NCI-H2107 (cell line): ENCODE measurements at places on chromosomes 6 and 20.

DNA sequence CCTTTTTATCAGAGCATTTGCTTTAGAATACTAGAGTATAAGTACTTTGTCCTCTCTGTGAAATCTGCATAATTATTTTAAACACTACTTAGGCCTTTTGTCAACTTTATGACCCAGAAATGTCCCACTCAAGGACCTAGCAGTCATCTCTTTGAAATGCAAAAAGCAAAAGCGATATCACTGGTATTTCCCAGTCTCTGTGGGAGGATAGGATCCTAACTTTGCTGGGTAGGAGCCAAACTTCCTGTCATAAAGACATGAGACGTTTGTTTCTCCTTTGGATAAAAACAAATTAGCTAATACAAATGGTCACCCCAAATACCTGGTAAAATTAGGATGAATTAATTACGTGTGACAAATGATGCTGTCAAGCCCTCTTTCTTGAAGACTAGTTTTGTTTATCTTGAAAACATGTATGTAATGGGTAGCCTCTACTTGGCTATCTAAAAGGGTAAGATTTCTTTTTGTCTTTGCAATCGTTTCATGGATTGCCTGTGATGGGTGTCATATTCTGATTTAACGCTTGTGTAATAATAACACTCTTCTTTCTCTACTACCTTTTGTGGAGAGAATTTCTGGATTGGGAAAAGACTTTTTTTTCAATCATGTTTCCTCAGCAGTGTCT is 36.2 kb downstream of the DCDC2 start:
- DNase-seq, result no peak

GRCh38 chr6:143882401-143882930 is 18.2 kb downstream of the ZC2HC1B start:
- no peak for DNase-seq

- DNase-seq, result no peak
Observed at GRCh38 chr6:76587271-76587670, 514.8 kb upstream of the IMPG1 start.

DNA sequence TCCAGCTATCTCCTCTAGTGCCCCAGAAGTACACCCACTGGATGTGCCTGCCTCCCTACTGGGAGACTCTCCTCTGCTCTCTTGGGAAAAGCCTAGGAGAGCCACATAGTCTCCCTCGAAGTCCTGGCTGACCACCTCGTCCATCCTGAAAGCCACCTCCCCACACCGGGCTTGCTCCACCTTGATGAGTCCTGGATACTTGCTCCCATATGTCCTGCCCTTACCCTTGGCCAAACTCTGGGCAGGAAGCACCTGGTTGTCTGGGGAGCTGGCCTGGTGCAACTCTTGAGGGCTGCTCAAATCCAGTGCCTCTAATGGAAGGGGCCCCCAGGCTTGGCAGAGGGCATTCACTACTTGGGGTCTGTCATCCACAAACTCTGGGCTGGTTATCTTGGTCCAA is 19.3 kb downstream of the KIAA1755 start:
- no peak for DNase-seq

DNA sequence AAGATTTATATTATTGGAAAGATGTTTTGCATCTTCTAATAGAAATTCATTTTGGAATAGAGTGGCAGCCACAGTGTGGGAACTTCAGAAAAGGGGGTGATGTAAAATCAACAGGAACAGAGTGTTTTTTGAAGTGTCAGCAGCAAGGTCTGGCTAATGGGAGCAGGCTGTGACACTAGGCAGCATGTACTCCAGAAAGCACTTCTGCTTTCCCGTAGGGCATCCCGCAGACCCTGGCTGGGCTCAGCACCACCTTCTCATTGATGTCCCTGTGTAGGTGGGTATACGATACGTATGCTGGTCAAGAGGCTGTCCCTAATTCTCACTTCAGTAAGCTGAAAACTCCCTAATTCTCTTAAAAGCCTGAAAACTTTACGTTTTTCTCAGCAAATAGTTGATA is 74.7 kb downstream of the EYA4 start:
- no peak for DNase-seq

DNA sequence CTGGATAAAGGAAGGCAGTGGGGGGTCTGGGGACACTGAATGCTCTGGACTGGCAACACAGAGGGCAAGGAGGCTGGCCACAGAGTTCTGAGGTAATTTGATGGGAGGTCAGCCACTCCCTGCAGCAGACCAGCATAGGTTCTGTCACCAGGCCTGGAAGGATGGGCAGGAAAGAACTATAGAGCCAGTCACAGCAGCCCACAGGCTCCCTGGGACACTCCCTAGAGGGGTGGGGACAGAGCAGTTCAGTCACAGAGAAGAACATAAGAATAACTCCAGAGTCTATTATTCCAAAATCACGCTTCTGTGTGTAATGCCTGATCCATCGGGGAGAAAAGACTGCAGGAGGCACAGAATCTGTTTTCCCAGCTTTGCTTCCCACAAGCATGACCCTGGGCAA is 19.6 kb downstream of the DYNLRB1 start:
- DNase-seq, result no peak

DNA sequence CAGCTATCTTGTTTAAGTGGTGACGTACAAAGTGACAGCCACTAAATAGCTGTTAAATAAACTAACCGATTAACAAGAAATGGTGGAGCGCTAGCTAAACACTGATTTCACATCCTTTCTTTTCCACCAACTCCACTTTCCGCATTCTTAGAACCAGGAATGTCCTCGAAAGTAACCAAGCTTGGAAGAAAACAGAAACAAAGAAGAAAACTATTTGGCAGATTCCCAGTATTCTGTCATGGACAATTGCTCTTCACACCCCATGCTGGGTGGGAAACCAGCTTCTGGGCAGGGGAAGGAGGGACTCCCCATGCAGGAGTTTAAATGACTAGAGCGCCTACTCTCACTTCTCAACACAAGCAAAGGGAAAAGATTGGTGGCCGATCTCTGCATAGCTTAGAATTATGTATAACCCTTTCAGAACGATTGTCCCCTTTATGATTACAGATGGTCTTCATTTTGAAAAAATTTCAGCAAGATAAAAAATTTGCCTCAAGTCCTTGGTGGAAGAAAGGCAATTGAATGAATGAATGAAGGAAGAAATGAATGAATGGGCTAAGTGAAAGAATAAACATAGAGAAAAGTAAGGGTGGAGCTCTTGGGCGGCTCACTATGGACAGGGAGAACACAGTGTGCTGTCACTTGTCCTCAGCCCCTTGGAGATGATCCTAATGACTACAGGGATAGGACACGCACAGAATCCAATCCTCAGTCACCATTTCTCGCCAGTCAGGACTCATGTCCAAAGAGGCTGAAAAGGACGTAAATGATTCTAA is 148.7 kb upstream of the NEDD9 start:
- no peak for DNase-seq

DNA sequence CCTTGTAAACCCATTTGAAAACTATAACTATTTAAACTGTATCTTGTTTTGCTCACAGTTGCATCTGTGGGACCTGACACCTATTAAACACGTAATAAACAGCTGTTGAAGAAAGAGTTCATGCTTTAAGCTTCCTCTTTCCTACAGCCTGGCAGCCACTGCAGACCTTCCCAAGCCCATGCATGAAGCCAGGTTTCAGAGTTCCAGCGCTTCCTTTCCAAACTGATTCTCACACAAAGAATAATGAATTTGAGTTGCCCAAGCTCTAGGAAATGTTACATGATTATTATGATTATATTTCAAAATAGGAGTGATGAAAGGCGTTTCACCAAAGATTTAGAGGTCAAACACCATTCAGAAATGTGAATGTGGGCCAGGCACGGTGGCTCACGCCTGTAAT is 3.7 kb downstream of the AGPAT4 start:
- no peak for DNase-seq

GRCh38 chr6:75233092-75233615 is 10.4 kb downstream of the COX7A2 start:
- DNase-seq, result peak; percentile 13

DNA sequence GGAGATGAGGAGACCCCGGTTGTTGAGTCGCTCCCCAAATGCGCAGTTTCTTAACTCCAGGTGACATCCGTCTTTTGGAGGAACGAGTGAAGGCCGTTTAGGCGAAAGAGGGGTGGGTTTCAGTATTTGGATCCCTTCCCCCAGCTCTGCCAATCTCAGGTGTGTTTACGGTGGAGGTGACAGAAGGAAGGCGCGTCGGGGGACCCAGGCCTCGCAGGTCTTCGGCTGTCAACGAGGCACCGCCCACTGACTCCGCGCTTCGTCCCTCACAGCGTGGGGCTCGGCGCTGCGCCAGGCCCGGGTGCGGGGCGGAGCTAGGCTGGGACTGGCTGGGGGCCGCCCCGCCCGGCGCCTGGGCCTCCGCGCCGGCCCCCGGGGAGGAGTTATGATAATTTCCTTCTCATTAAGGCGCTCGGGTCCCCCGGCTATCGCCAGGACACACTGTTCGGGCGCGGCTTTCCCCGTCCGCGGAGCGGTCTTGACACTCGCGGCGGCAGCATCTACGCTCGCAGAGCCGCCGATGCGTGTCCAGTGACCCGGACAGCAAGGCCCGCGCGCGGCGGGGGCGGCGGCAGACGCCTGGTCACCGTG is at the start of gene TFAP2C:
Gene TFAP2C, plus strand, starts transcription at position 434 of the 591 bp plus-strand sequence. CDS start 239 bp downstream, outside the sequence.
- no peak for DNase-seq

DNA sequence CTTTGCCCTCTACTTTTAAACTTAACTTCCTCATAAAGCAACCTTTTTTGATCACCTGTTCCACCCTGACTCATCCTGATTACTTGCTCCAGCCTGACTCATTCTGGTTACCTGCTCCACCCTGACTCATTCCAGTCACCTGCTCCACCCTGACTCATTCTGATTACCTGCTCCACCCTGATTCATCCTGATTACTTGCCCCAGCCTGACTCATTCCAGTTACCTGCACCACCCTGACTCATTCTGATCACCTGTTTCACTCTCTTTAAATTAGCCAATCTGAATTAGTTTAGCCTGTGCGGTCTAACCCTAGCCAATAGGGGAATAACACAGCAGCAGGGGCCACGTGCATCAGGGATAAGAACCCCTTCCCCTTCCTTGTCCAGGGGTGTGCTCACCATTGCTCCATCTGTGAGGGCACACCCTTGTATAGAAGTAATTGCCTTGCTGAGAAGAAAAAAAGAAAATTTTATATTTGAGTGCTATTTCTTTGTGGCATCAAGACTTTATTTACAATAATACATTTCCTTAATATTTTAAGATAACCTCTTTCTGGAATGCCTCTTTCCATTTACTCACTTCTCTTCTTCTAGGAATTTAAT is 17.9 kb downstream of the HLA-G start:
- DNase-seq, result no peak

GRCh38 chr6:109491207-109491938 is 8.4 kb upstream of the ZBTB24 start:
- DNase-seq, result no peak

DNA sequence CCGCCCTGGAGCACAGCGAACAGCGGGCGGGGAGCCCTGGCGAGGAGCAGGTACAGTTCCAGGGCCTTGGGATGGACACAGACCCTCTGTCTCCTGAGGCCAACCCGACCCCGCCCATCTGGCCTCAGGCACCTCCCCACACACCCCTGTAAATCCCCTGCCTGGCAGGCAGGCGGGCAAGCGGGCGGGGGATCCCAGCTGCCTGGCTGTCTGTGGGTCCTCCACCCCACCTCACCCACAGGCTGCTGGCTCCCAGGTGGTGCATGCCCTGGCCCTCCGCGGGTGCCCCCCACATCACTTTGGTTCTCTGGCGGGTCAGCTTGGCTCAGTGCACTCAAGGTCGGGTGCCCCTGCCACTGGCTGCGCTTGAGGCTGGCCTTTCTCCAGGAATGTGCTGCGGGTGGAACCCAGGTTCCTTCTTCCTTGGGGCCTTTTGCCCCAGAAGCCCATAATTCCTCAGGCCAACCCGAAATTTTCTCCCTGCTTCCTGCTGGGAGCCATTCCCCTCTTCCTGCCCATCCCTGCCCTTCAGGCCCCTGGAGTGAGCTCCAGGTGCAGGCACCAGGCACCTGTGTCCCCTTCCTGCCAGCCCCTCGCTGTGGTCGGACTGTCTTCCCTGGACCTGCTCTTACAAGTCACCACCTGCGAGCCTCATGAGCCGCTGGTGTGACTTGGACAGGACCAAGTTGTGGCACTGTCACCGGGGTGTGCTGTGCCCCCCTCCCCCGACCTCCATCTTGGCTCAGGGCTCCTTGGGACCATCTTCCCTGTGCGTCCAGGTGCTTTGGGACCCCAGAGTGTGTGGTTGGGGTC is 5.3 kb upstream of the TNFRSF6B start:
- no peak for DNase-seq

DNA sequence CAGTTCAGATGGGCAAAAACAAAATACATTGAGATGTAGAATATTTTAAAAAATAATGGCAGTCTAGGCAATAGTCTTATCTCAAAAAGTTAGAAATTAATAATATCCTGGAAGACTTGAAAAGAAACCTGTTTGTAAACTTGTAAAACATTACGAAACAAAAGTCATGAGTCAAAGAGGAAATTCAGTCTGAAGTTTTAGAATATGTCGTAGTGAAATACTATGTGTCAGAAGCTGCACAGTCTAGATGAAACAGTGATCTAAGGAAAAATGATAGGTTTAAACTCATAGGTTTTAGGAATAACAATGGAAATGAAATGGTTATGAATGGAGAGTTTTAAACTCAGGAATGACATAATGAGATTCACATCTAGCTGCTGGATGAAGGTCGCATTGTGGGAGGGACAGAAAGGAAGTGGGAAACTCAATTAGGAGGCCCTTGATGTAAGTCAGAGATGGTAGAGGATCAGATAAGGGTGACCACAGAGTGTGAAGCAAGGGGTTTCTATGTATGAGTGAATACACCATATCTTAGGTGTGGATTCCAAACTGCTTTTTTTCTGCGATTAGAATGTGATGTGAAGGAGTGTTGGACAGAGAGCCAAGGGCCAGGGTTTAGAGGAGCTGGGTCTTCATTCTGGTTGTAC is 2.8 kb downstream of the SNRPB2 start:
- no peak for DNase-seq

- no peak for DNase-seq
Observed at GRCh38 chr20:10919396-10920140, 245.8 kb upstream of the JAG1 start.

DNA sequence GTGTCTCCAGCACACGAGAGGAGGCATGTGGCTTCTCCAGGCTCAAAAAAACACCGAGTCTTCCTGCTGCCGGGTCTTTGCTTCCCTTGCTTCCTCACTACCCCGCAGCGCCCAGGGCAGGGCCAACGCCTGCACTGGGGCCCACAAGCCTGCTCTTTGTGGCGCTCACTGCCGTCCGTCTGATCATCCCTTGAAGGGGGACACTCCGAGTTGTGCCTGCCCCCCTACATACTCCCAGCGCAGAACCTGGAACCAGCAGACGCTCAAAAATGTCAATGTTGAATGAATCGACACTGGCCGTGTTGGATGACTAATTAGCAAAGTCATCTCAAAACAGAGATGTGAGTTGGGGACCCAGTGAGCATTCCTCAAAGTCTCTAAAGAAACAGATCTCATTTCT is 8.1 kb upstream of the ARFGAP1 start:
- no peak for DNase-seq

- DNase-seq, result no peak
Observed at GRCh38 chr6:2008383-2008976, 236.9 kb downstream of the GMDS start.
